Forelimb muscle (tissue), 1 donor: ENCODE measurements at places on chromosomes 6 and 20.

DNA sequence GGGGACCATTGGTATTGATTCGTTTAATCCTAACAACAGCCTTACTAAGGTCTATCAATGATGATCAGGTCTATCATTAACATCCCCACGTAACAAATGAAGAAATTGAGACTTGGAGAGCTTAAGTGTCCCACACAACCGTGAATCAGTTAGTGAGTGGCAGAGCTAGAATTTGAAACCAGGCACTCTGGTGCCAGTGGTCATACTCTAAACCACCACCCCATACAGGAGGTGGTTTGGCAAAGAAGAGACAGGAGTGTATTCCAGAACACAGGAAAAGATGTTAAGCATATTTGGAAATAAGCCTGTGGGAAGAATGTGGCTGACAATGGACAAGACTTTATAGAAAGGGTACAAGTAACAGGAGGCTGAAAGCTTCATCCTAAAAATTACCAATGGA is 35.7 kb upstream of the MARCKS start:
- DNase-seq = no peak

GRCh38 chr6:32912951-32913350 is 27.9 kb downstream of the HLA-DMB start:
- no peak for DNase-seq

DNA sequence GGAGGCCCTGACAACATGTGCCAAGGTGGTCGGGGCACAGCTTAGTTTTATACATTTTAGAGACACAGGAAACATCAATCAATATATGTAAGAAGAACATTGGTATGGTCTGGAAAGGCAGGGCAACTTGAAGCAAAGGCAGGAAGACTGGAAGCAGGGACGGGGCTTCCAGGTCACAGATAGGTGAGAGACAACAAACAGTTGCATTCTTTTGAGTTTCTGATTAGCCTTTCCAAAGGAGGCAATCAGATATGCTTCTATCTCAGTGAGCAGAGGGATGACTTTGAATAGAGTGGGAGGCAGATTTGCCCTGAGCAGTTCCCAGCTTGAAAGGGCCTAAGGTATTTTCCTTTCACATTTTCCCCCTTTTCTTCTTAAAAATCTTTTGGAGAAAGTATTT is 311.0 kb upstream of the RGS17 start:
- no peak for DNase-seq

DNA sequence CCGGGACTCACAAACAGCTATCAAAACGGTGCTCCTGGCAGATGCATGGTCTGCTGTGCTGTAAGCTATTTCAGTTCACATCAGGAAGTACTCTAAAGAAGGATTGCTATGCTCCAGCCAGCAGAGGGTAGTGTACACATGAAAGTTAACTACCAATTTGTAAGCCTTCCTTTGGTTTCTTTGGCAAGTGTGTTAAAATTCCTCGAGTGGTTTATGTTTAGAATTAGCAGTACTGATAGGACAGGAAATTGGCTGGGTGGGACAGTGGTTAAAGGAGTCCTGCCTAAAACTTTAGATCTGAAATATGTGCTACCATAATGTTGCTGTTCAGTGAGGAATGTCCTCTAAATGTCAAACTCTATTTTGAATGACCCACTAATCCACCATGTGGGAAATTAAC is 47.4 kb downstream of the TRMT11 start:
- peak; percentile 56 for DNase-seq

DNA sequence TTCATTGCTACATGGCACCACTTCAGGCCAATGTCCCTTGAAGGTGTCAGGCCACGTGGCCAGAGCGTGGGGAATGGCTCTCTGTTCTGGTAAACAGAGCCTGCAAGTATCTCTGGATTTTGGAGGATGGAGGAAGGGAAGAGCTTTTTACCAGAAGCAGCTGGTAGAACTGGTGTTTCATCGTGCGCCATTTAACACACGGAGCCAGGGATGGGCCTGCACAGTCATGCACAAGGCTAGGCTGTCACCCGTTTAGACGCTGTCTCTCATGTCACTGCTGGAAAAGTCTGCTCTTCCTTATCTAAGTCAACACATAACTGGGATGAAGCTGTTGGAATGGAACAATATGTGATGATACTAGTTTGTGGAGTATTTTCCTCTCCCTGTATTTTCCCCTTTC is 123.9 kb downstream of the IBTK start:
- DNase-seq = no peak
